GOT3 (cell line): ENCODE measurements at places on chromosomes 7 and 10.

DNA sequence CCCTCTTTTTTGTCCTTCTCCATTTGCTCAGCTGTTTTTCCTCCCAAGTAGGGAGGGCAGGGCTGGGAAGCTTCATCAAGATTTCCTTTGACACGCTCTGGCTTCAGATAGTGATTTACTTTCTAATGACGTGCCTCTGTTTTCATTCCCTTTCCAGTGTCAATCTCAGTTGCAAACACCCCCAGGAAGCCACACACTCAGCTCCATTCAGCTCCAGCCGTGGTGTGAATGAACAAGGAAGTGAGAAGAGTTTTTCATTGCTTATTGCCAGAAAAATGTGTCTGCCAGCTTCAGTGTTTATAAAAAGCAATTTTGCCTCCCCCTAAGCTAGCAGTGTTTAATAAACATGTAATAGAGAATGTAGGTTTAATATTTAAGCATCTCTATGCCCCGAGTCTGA is 108.7 kb upstream of the DPP6 start:
- DNase-seq, result no peak

DNA sequence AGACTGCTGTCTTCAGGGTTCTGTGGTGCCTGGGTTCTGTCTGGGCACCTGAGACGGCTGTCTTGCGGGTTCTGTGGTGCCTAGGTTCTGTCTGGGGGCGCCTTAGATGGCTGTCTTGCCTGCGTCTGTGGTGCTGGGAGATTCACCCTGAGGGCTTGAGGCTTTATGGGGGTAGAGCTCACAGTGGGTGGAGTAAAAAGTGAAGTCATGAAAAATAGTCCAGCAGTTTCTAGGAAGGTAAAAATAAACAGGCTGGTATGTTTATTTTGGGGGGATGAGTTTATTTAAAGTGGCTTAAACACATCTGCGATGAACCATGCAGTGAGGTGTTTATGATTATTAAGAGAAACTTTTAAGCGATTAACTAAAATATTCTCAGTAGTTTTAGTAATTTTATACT is 64.2 kb downstream of the NKX6-2 start:
- no peak for DNase-seq

GRCh38 chr7:26696161-26696560 is 168.2 kb downstream of the SKAP2 start:
- no peak for DNase-seq

- no peak for DNase-seq
Observed at GRCh38 chr10:71278691-71279588, 40.1 kb upstream of the SLC29A3 start.

DNA sequence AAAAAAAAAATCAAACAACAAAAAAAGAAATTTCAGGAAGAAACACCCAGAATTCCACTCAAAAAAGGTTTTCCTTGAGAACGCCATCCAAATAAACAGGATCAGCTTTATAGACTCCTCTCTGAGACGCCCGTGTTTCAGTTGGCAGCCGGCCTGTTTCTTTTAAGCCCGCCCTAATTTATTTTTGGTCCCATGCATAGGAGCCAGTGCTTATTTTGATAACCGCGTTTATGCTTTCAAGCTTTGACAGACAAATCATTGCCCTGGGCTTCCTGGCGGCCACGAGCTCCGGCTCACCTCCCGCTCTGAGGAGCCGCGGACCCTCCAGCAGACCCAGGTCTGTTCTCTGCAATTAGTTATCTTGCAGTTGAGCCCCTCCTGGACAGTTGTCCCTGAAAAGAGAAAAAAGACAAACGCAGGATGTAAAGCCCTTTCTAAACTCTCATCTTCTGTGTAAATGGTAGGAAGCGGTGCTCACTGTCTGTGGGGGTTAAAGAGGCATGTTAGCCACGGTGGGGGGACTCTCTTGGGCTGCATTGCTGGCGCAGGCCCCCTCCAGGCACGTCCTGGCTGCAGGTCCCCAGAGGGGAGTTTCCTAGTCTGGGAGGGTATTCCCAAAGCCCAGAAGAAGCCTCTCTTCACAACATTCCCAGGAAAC is 22.2 kb upstream of the UNCX start:
- no peak for DNase-seq

- DNase-seq, result no peak
Observed at GRCh38 chr7:3867863-3868262, 566.8 kb downstream of the SDK1 start.

- DNase-seq, result no peak
Observed at GRCh38 chr7:44216521-44217222, 15.9 kb downstream of the YKT6 start.

- no peak for DNase-seq
Observed at GRCh38 chr10:74977913-74978847, 133.3 kb upstream of the SAMD8 start.

- no peak for DNase-seq
Observed at GRCh38 chr7:119711104-119711503, 561.9 kb upstream of the KCND2 start.

- no peak for DNase-seq
Observed at GRCh38 chr7:109950256-109950655, 1140.7 kb upstream of the LRRN3 start.

- no peak for DNase-seq
Observed at GRCh38 chr10:104779701-104780100, 138.6 kb downstream of the SORCS3 start.

DNA sequence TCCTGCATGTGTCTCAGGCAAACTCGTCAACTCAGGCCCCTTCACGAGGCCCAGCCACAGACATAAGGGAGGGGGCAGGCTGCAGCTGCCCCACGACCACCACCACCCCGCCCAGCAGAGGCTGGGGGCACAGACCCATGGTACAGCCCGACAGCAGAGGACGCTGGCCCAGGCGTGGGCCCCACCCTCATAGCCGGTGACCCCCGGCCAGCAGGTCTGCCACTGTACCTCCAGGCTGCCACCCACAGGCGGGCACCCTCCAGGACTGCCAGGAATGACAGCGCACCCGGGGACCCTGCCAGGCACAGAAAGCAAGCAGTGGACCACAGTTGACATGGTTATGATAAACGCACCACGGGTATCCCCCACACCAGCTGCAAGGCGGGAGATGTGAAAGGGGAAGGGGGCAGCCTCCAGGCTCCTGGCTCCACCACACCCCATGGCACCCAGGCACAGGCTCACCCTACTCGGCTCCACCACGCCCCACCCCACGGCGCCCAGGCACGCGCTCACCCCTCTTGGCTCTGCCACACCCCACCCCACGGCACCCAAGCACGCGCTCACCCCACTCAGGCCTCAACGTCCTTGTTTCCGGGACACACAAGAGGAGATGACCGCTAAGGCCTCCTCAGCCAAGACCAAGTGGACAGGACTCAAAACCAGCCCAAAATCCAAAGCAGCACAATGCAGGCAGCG is 135.9 kb downstream of the MAD1L1 start:
- no peak for DNase-seq

DNA sequence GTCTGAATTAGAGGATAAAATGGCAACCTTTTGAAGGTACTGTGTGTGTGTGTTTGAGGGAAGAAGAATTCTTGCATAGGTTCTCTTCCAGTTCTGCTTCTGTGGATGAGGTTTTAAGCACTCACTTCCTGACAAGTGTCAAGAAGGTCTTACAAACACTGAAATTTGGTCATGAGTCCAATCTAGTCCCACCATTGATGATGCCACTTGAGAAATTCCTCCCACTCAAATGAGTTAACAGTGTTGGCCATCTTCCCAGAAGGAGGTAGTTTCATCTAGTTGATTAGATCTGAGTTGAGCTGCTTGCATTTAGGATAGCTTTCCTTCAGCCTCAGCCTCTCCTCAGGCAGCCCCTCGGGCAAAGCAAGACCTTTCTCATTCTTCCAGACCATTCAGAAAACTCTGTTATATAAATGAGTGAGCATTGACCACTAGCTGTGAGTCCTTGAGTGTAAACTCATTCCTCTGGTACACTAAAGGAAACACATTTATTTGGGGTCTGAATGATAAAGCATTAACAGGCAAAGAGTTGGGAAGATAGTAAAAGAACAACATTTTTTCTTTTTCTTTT is 189.5 kb downstream of the TRIL start:
- DNase-seq, result no peak

GRCh38 chr7:100799037-100799896 is 28.1 kb downstream of the EPHB4 start:
- no peak for DNase-seq

GRCh38 chr10:7477538-7478334 is 66.9 kb upstream of the SFMBT2 start:
- no peak for DNase-seq

DNA sequence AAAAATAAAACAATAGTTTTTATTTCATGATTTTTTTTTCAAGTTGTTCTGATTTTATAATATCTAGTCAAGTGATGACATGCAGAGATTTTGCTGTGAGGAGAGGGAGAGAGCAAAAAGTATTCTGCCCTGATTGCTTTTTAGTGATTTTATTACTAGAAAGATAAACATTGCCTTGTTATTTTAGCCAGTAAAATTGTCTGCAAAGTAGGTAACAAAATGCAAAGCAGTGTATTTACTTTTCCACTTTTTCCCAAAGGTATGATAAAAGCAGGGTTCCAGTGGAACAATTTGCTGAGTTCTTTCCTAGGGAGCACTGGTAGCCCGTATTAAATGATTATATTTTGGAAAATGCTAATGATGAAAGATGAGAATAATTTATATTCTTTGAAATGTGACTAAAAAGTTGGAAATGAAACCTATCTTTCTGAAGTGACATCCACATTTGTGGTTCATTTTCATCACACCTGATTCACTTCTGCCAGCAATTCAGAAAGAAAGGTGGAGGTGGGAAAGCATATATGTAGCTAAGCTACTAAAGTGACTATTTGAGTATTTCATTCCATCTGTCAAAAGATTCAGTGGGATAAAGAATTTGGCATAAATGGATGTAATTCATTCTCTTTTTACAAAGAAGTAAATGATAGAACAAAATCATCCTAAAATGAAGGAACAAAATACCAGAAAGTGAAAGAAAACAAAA is 300.3 kb downstream of the ADK start:
- no peak for DNase-seq

- no peak for DNase-seq
Observed at GRCh38 chr10:82692458-82692857, 817.5 kb downstream of the NRG3 start.

DNA sequence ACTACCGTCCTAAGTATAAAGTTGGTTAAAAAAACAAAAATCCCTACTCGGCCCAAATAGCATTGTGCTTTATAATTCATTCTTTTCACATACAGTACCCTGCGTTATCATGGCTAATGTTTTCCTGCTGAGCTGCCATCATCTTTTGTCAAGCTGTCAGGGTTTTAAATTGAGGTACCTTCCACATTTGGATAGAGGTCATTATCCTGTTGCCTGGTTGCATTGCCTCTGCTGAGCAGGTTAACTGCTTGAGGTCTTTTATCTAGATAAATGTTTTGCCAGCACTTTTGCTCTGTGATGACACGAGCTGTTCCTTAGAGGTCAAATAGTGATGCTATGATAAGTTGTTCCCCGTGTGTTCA is 94.4 kb upstream of the FZD1 start:
- DNase-seq, result no peak

DNA sequence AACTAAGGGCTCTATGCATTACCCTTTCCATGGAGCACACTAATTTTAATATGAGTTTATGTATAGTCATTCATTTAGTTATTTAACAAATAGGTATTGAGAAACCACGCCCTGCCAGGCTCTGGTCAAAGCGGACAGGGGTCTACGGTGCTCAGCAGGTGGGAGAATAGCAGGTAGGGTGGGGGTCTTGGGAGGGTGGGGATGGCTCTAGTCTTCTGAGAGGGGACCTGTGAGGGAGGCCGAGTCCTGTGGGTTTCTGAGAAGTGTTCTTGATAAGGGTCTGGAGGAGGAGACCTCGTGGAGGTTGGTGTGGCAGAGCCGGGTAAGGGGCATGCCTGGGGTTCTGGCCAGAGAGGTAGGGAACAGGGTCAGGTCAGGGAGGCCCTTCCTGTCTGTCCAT is 1.1 kb downstream of the WDFY4 start:
- DNase-seq, result no peak

- no peak for DNase-seq
Observed at GRCh38 chr10:34408956-34409355, 406.1 kb downstream of the PARD3 start.

GRCh38 chr10:10872764-10873163 is 144.9 kb upstream of the CELF2 start:
- no peak for DNase-seq

DNA sequence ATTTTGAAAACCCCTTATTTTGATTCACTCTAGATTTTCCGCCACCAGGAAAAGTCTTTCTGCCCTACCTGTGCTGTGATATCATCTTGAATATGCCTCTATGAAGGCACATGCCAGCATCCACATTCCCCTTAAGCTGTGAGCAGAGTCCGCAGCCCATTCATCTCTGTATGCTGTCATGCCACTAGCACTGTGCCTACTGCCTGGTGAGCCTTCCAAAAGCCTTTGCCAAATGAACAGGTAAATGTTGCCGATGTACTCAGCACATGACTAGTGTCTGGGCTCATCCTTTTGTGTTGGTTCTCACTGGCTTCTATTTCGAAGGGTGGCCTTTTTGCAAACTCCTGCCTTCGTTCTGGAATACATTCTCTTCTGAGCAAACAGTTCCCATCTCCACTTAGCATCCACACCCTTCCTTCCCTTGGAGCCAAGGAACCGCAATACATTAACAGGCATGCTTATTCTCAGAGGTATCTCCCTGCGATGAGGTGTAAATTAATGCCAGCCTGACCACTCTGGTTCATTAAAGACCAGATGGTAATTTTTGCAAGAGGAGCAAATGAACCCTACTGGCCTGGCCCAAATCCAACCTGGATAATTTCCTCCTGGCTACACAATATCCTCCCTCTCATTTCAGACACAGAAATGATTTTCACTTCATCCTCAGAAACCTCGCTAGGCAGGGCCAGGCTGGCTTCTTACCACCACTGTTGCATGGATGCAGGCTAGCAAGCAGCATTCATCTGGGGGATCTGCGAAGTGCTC is 339.7 kb upstream of the NFE2L3 start:
- DNase-seq, result no peak
